Pancreas (tissue), 10 donors: ENCODE measurements at places on chromosomes 13 and 19.
A peak's percentile ranks its signal among the peaks of the same experiment; 100 is the strongest.

DNA sequence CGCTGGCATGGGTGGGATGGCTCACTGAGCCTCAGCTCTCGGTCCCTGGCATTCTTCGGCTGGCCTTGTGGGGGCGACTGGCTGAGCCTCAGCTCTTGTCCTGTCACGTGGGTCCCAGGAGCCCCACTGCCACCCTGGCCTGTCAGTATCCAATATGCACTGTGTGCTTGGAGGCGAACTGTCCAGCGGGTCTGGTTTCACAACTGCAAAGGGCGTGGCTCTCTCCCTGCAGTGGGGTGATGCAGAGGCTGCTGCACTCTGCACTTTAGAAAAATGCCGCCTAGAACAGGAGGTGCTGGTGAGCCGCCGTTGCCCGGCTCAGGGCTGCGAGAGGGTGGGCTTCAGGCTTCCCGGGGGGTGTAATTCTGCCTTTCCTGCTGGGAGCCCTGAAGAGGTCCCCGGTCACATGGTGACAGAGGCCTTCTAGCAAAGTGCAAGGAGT lies 17.0 kb upstream of the TMEM255B start:
- DNase-seq: peak; percentile 43

- no peak for DNase-seq
These were observed 77.1 kb downstream of the CHST8 start for GRCh38 chr19:33698576-33699435.

DNA sequence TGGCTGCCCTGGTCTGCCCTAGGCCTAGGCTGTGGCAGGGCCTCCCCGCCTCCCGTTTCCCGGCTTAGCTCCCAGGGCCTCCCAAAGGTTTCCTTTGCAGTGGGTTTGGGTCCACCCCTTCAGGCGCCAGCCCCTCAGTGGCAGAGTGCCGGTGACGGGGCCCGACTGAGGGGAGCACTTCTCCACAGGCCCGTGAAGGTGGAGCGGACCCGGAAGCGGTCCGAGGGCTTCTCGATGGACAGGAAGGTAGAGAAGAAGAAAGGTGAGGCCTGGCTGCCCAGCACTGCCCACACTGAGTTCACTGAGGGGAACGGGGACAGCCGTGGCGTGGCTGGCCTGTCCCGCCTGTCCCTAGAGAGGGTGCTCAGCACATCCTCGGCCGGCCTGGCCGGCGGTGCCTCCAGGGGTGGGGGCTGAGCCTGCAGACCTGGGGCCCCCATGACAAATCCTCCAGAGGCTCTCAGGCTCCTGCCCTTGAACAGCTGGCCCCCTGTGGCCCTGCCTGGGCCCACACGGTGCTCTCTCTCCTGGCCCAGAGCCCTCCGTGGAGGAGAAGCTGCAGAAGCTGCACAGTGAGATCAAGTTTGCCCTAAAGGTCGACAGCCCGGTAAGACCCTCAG lies 20.4 kb downstream of the PLIN4 start:
- DNase-seq: peak; percentile 23

DNA sequence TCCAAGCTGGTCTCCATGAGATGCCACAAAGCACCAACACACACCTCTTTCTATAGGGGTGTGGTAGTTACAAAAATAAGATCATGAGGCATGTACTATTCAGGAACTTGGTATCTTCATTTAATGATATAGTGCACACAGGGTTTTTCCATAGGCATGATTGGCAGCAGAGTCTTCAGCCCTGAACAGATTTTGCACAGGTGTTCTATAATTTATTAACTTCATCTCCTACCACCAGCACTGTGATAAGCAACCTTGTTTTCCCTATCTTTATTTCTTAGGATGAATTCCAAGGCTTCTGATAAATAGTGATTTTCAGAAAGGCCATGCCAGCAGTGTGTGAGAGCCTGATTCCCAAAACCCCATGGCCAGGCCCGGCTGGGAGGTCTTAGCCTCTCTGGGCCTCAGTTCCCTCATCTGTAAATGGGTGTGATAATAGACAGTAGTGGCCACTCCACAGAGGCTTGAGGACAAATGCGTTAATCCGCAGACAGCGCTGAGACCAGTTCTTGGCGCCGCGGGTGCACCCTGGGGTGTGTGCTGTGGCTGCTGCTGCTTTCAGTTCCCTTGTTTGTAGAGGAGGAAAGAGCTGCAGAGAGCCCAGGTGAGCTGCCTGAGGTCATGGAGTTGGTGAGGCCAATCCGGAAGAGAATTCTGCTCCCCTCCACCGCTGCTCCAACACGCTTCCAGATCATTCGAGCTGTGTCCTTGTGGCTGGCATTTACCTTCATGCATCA lies 33.1 kb downstream of the DHRS12 start:
- DNase-seq: peak; percentile 70

DNA sequence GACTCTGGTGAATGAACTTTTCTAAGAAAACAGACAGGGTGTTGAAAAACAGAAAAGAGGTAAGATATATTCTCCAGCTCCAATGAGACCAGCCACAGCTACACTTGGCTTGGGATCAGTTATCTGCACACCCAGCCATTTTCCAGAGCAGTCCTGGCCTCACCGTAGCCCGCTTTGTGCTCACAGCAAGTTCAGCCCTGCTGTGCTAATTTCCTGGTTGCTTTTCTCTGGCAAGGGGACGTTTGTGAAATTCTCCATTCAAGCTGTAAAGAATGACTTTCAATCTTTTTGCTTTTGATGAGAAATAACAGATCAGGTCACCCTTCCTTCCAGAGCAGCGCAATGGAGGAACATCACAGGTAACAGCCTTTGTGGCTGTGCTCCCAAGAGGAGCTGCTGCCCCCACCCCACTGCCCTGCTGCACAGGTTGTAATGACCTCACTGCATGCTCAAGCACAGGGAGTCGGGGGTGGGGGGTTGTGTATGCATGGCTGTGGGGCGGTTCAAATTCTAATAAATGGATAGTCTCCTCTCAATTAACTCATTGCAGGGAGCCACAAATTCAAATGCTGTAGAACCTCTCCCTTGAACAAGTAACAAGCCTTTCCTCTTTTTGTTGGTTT lies 516.6 kb upstream of the NBEA start:
- no peak for DNase-seq

- no peak for DNase-seq
These were observed 459.8 kb downstream of the FGF14 start for GRCh38 chr13:101942038-101942437.

GRCh38 chr13:39196965-39197646 lies 158.8 kb downstream of the NHLRC3 start:
- no peak for DNase-seq

DNA sequence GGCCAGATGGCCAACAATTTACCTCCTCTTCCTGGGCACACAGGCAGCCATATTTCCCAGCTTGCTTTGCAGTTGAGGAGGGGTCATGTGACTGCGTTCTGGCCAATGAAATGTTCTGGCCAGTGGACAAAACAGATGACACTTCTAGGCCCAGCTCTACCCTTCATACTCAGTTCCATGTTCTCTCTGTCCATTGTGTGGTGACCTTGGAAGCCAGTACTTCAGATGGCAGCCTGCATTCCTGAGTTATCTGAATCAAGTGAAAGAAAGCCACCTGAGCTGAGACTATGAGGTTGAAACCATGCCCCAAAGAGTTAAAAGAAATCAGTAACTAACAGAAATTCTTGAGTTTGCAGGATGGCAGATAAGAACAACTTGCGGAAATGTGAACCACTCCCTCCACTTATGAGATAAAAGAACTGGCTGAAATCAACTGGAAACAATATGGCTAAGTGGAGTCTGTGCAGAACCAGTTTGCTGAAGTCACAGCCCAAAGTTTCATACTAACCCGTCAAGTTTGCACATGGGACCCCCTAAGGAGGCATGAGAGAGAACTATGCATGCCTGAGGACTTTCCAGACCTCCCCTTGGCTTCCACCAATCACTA lies 8.1 kb downstream of the FAM187B start:
- DNase-seq: no peak

- DNase-seq: no peak
These were observed 15.3 kb downstream of the PIN1 start for GRCh38 chr19:9850235-9850959.

DNA sequence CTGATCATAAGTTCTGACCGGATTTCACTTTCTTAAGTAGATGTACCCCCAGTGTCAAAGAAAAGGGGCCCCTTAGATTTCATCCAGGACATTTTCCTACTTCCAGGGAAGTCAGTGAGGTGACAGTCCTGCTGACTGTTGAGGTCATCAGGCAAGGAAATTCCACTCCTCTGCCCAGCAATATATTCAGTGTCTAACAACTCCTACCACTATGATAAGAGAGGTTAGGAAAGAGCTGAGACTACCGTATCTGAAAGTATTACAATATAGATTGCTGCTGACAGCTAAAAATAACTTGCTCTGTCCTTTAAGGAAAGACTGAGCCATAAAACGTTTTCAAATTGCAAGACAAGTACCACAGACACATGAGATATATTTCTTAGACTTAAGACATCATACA lies 325.1 kb downstream of the EFNB2 start:
- no peak for DNase-seq

DNA sequence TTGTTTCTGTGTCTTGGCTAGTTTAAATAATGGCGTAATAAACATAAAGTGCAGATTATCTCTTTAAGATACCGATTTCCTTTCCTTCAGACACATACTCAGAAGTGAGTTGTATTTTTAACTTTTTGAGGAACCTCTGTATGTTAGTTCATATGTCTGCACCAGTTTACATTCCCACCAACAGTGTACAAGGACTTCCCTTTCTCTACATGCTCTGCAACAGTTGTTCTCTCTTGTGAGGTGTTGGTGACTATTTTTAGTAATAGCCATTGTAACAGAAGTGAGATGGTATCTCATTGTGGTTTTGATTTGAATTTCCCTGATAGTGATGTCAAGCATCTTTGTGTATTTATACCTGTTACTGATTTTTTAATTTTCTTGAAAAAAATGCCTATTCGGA lies 418.6 kb downstream of the UQCRFS1 start:
- DNase-seq: no peak

DNA sequence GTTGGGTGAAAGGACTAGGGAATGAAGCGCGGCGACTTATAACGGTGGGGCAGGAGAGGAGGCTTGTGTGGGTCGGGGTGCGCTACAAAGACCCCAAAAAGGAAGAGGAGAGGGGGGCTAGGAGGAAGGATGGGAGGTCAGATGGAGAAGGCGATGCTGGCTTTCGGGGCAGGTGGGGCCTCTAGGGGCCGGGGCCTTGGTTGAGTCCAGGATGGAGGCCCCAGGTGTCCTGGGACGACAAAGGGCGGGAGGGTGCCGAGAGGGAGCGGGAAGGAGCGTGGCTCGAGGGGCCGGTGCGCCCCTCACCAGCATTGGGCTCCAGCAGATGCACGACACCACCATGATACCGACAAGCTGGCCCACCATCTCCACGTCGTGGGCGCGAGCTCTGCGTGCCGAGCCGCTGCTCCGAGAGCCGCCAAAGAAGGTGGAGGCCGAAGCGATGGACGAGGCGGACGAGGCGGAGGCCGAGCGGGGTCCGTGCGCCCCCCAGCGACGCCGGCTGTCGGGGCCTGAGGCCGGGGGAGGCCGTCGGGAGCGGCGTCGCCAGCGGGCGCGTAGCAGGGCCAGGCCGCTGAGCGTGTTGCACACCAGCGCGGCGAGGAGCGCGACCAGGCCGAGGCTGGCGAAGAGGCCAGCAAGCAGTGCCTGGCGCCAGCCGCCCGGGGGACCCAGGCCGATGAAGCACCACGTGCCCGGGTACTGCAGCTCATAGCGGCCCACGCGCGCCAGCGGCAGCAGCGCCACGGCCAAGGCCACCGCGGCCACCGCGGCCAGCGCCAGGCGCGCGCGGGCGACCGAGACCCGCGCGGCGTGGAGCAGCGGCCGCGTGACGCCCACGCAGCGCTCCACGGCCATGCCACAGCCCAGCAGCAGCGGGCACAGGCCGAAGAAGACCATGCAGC lies 1.8 kb downstream of the PTGER1 start:
- DNase-seq: no peak

- no peak for DNase-seq
These were observed 75.6 kb upstream of the KL start for GRCh38 chr13:32940601-32941000.

DNA sequence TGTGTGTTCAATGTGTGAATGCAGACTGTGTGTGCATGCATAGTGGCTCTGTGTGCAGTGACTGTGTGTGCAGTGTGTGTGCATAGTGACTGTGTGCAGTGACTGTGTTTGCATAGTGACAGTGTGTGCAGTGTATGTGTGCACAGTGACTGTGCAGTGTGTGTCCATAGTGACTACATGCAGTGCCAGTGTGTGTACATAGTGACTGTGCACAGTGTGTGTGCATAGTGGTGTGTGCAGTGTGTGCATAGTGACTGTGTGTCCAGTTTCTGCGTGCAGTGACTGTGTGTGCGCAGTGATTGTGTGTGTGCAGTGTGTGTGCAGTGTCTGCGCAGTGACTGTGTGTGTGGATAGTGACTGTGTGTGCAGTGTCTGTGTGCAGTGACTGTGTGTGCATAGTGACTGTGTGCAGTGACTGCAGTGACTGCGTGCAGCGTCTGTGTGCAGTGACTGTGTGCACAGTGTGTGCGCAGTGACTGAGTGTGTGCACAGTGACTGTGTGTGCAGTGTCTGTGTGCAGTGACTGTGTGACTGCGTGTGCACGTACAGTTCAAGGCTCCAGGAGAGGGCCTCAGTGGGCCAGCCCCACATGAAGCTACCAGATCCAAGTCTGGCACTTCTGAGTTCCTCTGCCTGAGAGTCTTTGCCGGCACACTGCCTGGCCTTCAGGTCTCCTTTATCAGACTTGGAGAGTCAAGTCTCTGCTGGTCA lies 90.3 kb downstream of the IER2 start:
- no peak for DNase-seq

DNA sequence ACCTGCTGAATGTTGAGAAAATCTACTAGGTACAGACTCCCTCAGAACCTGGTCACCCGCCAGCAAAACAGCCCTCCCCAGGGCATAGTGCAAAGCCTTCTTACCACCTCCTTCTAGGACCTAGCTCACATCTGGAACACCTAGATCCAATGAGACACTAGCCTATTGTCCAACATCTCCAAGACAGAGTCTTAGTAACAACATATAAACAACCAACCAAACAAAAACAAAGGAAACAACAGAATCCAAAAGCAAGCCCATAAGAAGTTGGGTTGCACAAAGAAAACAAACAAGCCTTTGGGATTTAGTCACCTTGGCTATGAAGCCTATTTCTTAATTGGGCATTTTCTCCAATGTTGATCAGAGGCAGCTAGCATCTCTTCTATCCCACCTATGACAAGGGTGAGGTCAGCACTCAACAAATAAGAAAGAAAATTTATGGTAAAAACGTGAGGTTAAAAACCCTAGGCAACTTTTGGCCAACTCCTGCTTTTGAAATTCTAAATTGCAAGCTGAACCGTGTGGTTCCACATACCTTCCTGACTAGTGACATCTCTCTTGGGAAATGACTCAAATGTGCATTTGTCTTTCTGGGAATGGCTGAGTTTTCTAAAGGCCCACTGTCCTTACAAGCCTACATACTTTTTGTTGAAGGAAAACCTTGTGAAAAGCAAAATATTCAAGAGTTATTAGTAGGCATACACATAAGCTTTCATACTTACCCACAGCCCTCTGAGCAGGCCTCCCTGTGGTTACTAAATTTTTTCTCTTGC lies 66.7 kb downstream of the FAM216B start:
- DNase-seq: no peak

GRCh38 chr13:111360452-111360851 lies 40.0 kb downstream of the TEX29 start:
- DNase-seq: no peak

GRCh38 chr13:95112883-95113282 lies 188.4 kb downstream of the ABCC4 start:
- DNase-seq: no peak
